ENCODE measurements at places on chromosomes 13 and 19.
A peak's percentile ranks its signal among the peaks of the same experiment; 100 is the strongest.

DNA sequence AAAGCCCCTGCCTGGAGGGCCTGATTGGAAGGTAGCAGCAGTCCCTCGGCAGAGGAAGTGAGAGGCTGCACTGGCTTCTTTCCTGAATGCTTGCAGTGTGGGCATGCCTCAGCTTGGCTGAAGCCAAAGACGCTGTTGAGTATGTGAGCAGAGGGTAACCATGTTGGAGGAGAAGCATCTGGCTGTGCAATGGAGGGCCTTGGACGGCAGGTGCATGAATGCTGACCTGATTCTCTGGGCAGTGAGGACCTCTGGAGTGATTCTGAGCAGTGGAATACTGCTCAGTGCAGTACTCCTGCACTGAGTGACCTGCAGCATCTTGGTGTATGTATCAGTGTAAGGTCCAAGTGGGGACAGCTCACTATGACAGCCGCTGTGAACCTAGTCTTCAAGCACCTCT lies 46.9 kb downstream of the SOX1 start:
- DNase-seq = no peak

- no peak for DNase-seq
These were observed 23.5 kb downstream of the COL4A2 start for GRCh38 chr13:110330491-110331011.

DNA sequence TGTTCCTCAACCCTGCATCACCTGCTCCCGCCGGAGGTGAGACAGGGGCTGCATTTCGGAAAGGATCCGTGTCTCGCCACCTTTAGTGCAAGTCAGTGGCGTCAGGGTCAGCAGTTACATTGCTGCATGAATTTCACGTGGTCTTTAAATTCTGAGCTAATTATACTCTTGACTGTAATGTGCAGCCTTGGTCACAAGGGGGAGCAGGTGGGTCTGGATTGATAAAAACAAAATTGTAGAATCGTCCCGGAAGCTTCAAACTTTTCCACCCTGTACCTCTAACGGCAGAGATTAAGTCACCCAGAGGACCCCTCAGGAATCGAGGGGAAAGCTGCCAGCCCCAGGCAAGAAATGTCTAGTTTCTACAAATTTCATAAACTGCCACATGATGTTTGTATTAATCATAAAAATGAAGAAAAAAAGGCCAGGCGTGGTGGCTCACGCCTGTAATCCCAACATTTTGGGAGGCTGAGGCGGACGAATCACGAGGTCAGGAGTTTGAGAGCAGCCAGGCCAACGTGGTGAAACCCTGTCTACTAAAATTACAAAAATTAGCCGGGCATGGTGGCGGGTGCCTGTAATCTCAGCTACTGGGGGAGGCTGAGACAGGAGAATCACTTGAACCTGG lies 20.2 kb downstream of the BBC3 start:
- peak; percentile 76 for DNase-seq

DNA sequence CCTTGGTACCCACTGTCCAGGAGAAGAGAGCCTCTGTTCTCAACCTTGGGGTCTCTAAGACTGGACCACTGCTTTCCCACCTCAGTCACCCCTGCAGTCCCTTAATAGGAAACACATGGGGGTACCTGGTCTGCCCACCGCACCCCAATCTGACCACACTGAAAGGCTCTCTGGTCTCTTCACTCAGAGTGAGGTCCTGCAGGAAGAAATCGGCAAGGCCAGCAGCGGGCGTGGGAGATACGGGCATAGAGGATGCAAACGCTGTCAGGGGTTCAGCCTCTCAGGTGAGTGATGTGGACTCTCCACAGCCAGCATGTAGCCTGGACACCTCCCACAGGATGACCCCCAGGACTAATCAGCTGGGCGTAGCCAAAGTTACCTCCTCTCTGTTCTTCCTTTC lies 3.5 kb downstream of the SIGLEC9 start:
- no peak for DNase-seq

- DNase-seq = no peak
These were observed 14.5 kb downstream of the MED25 start for GRCh38 chr19:49832556-49832955.

DNA sequence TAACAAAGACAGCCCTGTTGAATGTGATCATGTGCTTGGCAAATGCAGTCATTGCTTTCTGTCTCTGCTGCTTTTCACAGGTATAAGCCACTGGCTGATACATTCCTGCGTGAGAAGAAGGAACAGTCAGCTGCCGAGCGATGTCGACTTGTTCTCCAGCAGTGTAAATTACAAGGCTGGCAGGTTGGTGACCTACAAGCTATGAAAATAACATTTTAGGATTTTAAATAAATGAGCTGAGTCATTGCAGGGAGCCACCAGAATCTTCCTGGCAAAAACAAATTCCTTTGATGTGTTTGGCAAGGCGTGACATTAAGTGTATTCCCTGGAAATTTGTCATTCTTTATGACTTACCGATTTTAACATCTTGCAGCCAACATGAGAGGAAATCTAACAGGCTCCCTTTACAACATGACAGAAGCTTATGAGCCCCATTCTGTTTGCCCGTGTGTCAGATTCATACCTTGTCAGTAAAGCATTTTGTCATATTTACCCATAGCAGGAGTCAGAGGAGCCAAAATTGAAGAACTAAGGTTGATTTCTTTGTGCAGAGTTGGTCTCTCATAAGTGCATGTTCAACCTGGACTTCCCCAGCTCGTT lies 471.4 kb downstream of the MYO16 start:
- DNase-seq = no peak

GRCh38 chr13:74920361-74920760 lies 561.6 kb downstream of the TBC1D4 start:
- DNase-seq = no peak

DNA sequence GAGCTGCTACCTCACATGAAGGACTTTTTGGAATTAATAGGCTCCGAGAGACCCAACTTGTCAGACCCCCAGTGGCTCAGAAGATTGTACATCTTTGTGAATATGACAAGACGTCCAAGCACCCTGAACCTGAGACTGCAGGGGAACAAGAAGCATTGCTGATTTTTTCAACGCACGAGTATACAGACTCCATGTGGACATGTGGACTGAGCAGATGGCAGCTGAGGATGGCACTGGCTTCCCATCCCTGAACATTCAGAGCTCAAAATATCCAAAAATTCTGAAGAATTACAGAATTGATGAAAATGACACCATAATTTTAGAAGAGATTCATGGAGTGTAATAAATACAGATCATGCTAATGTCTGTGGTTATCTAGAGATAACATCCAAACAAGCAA lies 254.1 kb downstream of the MZT1 start:
- DNase-seq = no peak

DNA sequence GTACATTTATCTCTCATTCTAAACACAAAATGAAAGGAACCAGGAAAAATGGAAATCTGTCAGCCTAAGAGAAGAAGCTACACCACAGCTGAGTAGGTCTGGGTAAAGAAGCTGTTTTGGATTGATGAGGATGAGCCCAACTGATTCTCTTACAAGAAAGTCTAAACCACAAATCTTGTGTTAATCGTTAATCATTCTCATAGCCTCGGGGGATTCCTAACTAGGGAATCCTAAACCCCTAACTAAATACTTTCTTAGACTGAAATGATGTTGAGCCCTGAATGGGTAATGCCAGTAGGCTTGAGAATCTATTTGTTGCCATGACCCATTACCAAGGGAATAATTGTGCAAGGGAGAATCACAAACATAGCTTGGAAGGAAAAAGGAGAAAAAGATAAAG lies 327.5 kb upstream of the SPRY2 start:
- no peak for DNase-seq

DNA sequence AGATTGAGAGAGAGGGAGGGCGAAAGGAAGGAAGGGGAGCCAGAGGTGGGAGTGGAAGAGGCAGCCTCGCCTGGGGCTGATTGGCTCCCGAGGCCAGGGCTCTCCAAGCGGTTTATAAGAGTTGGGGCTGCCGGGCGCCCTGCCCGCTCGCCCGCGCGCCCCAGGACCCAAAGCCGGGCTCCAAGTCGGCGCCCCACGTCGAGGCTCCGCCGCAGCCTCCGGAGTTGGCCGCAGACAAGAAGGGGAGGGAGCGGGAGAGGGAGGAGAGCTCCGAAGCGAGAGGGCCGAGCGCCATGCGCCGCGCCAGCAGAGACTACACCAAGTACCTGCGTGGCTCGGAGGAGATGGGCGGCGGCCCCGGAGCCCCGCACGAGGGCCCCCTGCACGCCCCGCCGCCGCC lies at the start of gene TNFSF11:
Gene TNFSF11, plus strand, starts transcription at position 142 of the 400 bp plus-strand sequence. Its CDS starts 152 bp downstream, at position 294.
- peak; percentile 3 for DNase-seq

DNA sequence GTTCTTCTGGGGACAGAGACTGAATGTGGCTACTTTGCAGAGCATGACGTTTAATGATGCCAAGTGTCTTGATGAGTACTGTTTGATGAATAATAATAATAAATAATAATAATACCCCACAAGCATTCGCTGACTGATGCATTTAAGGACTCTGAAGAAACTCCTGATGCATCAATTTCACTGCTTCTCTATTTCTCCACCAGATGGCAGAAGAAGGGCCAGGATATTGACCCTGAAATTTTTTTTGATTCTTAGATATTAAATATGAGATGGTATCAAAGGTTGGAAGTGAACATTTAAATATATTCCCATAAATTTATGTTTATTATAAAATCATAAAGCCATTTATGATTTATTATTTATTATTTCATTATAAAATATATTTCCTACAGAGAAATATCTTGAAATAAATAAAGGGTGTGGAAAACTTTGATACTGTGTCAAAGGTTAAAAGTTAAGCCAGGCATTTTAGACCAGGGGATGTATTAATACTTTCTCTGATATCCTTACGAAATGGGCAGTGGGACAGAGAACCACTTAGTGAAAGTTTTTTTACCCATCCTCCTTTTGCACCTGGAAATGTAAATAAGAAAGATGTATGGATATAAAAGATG lies 170.9 kb downstream of the LACC1 start:
- no peak for DNase-seq

GRCh38 chr13:91361755-91362271 lies 14.3 kb downstream of the MIR17HG start:
- DNase-seq = no peak

- no peak for DNase-seq
These were observed 839 bp downstream of the ESD start for GRCh38 chr13:46796129-46796514.

- no peak for DNase-seq
These were observed 13.1 kb downstream of the ZNF14 start for GRCh38 chr19:19719798-19720197.

DNA sequence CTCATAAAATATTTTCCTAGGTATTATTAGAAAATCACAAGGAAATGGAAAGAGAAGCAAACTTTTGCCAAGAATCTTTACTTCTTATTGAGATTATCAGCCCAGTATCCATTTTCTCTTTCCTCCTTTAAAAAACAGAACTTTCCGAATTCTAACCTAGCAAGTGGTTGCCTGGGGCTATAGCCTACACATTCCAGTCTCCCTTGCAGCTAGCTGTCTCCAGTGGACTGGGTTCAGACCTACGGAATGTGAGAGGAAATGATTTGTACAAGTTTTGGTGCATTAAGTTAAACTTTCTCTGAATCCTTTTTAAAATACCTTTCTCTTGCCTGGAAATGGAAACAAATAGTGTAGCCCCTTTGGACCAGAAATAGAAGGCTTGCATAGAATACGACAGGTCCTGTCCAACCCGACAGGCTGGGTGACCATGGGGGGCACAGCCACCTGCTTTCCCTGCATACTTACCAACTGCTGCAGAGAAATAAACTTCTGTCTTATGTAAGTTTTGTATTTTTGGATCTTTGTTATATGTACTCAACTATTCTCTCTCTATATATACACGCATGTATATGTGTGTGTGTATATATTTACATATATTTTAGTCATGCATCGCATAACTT lies 185.9 kb downstream of the NALCN start:
- DNase-seq = no peak

DNA sequence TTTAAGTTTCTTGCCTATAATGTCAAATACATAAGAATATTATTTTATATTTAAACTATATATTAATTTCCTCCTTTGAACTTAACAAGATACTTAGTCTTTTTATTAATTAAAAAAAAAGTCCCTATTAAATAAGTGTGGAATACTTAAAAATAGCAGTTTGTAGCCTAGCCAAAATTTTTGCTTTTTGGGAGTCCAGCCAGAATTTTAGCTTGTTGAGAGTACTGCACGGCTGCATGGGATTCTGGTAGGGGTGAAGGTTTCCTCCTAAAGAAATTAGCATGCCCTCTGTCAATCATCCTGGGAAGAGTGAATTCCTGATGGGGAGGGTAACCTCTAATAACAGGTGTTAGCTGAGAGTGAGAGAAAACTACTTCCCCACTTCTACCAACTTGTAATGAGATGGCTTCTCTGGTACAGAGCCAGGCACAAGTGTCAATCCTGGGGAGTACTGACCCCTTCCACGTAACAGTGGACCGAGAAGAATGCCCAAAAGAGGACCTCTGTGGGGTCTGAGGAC lies 195.7 kb downstream of the SPRY2 start:
- no peak for DNase-seq

DNA sequence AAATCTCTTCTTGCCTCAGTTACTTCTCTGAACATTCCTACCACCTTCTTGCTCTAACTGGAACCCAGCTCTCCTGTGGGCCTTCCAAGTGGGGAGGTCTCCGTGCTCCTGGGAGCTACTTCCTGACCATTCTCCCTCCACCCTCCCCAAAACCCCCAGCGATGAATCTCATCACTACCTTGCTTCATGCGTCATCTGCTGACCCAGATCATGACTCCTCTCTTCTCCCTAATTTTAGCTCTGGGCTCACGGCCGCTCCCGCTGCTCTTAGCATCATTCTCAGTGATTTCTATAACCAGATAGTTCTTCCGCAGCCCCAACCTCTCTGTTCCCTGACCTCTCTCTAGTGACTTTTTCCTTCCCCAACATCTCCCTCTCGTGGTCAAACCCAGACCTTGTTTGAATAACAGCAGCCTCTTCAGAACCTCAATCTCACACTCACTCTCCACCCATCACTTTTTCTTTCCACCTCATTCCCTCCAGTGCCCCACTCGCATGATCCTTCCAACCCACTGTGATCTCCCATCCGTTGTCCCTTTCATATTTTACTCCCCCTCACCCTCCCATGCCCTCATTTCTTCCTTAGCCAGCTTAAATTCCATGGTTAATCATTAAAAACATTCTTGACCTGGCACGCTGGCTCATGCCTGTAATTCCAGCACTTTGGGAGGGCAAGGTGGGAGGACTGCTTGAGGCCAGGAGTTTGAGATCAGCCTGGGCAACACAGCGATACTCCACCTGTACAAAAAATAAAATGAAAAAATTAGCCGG lies 21.8 kb downstream of the MRPS12 start:
- DNase-seq = no peak

GRCh38 chr19:15923702-15924101 lies 10.6 kb downstream of the CYP4F11 start:
- no peak for DNase-seq

GRCh38 chr19:1004803-1005664 lies 4.8 kb downstream of the GRIN3B start:
- no peak for DNase-seq

- no peak for DNase-seq
These were observed 15.6 kb downstream of the TLE6 start for GRCh38 chr19:2992958-2993357.
